ENCODE measurements at places on chromosomes 6 and 20.

GRCh38 chr6:115582386-115582785 lies 478.3 kb downstream of the FRK start:
- DNase-seq, result no peak

DNA sequence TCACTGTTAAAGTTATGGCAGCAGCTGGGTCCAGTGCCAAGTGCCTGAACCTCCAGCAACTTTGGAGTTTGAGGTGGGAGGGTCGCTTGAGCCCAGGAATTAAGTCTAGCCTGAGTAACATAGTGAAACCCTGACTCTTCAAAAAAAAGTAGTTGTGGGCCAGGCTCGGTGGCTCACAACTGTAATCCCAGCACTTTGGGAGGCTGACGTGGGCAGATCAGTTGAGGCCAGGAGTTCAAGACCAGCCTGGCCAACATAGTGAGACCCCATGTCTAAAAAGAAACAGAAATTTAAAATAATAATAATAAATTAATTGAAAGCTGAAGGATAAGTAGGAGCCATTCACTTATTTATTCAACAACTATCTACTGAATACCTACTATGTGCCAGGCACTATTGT lies 33.8 kb downstream of the FKBP5 start:
- DNase-seq, result no peak

- DNase-seq, result no peak
These were observed 26.1 kb upstream of the SH3BGRL2 start for GRCh38 chr6:79605061-79605460.

- DNase-seq, result no peak
These were observed 12.8 kb downstream of the PHIP start for GRCh38 chr6:79065232-79065631.

- no peak for DNase-seq
These were observed 14.7 kb downstream of the JAG1 start for GRCh38 chr20:10658876-10659632.

DNA sequence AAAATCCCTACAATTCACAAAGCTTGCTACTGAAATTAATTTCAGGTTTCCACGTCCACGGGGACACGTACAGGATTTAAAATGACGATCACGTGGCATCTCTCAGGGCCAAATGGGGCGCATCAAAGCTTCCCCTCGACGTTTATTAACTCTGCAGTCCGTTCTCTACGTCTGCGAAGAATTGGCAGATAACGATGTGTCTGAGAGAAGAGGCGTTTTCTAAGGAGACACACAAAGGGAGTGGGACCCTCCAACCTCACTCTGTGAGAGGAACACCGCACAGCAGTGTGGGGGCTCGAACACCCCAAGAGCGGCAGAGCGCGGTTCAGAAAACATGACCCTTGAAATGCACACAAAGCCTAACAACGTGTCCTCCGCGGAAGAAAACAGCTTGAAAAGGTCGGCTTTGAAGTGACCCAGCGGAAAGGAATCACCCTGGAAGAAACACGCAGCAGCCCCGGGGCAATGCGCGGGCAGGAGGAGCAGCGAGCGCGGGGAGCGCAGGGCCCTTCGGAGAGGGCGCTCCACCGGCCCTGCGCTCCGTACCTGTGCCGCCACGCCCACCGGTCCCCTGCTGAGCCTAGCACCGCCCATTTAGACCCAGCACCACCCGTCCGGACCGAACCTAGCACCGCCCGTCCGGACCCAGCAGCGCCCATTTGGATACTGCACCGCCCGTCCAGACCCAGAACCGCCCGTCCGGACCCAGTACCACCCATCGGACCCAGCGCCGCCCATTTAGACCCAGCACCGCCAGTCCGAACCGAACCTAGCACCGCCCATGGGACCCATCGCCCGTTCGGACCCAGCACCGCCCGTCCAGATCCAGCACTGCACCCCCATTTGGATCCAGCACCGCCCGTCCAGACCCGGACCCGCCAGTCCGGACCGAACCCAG lies 1.1 kb upstream of the AFDN start:
- DNase-seq, result peak; percentile 36

GRCh38 chr6:43728586-43728985 lies 41.0 kb upstream of the MRPS18A start:
- no peak for DNase-seq

- no peak for DNase-seq
These were observed 57.9 kb downstream of the SAMD5 start for GRCh38 chr6:147566244-147566898.

GRCh38 chr6:99822741-99823512 lies 171.1 kb downstream of the MCHR2 start:
- DNase-seq, result no peak

- DNase-seq, result no peak
These were observed 23.8 kb downstream of the SLCO4A1 start for GRCh38 chr20:62665826-62666735.
